Fibroblast of villous mesenchyme (primary cell): ENCODE measurements at places on chromosomes 1 and 21.
A peak's percentile ranks its signal among the peaks of the same experiment; 100 is the strongest.

GRCh38 chr1:227363825-227364224 lies 45.5 kb upstream of the CDC42BPA start:
- no peak for DNase-seq

- DNase-seq: no peak
Observed at GRCh38 chr21:39084073-39084472, 99.2 kb downstream of the PSMG1 start.

GRCh38 chr1:112743174-112744008 lies 28.3 kb upstream of the PPM1J start:
- DNase-seq: no peak

DNA sequence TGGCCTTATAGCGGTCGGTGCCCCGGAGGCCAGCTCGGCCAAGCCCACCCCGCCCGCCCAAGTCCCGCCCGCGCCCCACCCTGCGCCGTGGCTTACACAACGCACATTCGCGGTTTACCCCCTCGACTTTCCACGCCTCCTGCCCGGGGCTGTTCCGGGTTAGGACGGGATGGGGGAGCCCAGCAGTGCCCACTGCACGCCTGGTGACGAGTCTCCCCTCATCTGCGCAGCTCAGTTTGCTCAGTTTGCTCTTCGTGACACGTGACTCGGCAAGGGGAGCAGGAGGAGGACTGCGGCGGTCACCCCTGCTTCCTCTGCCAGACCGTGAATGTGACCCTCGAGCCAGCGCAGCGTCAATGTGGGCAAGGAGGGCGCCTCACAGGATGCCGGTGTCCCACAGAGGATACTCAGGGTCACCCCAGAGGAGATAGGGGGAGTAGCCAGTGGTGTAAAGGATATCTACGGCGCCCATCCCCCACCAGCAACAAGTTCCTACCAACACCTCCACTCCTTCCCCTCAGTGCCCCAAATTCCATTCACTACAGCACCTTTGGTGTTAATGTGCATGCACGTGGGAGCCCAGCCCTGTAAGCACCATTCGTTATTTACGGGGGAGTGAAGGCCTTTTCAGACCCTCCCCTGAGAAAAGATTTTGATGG lies 350 bp upstream of the S100A6 start:
- DNase-seq: peak; percentile 90

DNA sequence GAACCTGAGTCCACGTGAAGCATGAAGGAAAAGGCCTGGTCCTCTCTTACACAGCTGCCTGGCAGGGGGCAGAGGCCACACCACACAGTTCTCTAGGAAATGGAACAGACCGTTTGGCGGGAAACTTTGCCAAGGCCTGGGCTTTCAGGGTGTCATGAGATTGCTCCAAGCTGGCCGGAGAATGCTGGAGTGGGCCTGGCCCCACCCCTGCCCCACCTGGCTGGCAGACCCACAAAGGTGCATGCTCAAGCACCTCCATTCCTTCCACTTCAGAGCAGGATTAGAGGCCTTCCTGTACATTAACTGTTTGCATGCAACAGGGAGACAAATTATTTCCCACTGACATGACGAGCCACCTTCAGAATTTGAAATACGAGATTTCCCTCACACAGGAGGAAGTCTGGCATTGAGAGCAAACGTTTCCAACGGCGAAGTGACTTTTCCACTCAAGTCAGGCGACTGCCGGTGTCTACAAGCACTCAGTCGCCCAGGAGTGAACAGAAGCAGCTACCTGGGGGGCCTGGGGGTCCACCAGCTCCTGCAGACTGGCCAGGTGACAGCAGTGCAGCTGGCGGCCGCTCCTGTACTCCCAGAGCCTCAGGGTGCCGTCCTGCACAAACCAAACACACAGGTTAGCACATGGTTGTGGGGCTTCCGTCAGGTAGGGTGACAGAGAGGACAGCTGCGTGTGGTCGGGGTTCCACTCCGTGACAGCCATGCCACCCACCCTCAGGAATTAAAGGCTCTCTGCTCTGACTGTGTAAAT lies 24.0 kb downstream of the WDR4 start:
- DNase-seq: no peak

DNA sequence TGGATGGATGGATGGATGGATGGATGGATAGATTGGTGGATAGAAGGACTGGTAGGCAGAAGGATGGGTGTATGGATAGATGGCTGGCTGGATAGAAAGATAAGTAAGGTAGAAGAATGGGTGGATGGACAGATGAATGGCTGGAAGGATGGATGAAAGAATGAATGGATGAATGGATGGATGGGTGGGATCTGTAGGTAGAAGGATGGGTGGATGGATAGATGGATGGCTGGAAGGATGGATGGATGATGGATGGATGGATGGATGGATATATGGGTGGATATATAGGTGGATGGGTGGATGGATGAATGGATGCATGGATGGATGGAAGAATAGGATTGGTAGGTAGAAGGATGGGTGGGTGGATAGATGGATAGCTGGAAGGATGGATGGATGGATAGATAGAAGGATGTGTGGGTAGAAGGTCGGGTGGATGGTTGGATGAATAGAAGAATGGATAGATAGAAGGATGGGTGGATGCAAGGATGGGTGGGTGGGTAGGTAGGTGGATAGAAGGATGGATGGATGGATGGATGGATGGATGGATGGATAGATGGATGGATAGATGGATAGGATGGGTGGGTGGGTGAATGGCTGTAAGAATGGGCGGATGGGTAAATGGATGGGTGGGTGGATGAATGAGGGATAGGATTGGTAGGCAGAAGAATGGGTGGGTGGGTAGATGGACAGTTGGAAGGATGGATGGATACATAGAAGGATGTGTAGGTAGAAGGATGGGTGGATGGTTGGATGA lies 7.5 kb downstream of the MASP2 start:
- no peak for DNase-seq

DNA sequence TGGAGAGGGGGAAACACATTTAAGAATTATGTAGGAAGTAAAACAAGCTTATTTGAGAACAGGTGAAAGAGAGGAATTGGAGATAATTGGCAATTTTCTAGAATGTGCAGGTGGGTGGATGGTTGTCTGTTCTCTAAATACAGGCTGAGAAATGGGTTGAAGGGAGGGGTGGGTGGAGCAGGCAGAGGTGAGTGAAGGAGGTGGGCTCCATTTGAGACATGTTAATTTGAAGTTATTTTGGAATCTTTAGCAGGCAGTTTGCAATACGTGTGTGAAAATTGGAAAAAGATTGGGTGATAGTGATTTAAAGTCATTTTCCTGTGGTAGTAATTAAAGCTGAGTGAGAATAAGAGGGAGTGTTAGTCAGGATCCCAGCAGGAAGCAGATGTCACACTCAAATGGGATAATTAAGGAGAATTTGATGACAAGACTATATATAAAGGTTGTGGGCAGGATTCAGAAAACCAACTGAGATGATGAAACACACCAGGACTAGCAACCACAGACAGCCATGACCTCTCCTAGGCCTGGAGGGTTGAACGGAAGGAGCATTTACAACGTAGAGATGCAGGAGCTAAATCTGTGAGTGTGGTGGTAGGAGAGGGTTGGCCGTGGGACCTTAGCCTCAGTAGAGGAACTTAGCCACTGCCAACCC lies 40.6 kb downstream of the CHRM3 start:
- no peak for DNase-seq

DNA sequence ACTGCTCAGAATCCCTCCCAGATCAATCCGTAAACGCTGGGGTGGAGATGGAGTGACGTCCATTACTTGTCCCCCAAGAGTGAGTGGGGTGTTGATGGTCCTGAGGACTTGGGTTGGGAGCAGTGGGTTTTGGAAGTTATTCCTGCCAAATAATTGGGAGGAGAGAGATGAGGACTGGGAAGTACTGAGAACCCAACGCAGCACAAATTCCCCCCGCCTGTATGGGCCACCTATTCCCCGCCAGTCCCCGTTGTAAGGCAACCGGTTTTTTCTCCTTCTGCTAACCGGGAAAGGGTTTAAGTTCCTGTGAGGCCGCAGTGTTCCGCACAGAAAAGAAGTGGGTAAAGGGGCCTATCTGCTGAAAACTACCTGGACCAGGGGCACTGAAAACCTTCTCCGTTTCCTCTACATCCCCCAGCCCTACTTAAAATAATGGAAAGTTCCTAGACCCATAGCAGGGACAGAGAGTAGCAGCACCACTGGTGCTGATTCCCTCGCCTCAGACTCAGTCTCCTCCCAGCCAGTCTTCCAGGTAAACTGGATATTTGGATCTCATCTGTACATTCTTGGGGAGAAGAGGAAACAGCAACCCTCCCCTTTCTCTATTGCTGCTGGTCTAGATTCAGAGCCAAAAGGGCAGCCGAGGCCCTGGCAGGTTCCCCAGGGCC lies 738 bp downstream of the LURAP1 start:
- no peak for DNase-seq

GRCh38 chr1:3242408-3243260 lies 173.6 kb downstream of the PRDM16 start:
- no peak for DNase-seq
